ENCODE measurements at places on chromosomes 1 and 21. TPM values are rescaled to one million over a fixed set of nuclear protein-coding genes. Genes with fewer than 3 reads are reported as not detected.

GRCh38 chr1:109780982-109781381 is 17.3 kb upstream of the EPS8L3 start:
- no peak for DNase-seq

- no peak for DNase-seq
Observed at GRCh38 chr1:65150583-65151263, 2.7 kb downstream of the AK4 start.

- DNase-seq, result no peak
Observed at GRCh38 chr1:4710592-4711415, 56.4 kb downstream of the AJAP1 start.

DNA sequence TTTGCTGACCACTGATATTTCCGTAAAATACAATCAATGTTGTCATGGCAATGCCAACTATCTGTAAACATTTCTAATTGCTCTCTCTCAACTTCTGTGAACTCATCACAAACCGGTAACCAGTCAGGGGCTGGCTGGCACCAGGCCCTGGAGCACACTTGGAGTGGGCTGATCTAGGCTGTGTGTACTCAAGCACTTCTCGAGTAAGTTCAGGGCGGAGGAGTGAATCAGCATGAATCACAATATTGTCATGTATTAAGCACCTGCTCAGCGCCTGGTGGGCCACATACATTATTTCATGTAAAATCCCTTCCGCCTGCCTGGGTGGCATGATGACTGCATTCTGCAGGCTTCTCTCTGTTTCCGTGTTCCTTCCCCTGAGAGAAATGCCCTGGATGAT is 212.4 kb downstream of the FOXD2 start:
- DNase-seq, result peak; percentile 24

- DNase-seq, result no peak
Observed at GRCh38 chr1:212186427-212187207, 98.6 kb upstream of the PPP2R5A start.

- DNase-seq, result no peak
Observed at GRCh38 chr1:229999004-229999670, 67.9 kb upstream of the GALNT2 start.

Gene S100A14
- total RNA-seq, result 359 TPM

Gene TMEM54
- total RNA-seq, result 252 TPM

Gene ZYG11A
- total RNA-seq, result not detected
